ENCODE measurements at places on chromosomes 13 and 19.

DNA sequence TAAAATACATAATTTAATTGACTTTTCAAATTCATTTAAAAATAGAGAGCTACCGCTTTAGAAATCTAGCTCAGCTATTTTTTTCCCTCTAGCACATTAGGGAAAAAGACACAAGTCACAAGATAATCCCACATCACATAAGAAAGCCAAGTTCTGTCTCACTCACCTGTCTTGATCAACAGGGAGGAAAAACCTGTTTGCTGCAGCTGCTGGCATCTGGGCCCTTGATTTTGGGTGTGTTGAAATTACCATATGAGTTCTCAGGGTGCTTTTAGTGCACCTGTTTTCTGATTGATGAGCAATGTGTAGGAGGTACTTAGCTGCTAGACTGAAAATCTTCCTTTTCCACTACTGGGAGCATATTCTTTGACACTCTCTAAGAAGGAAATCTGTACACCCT is 53.8 kb downstream of the ZDHHC20 start:
- DNase-seq = no peak

- no peak for DNase-seq
Measured at GRCh38 chr19:19214159-19214490, 2.4 kb downstream of the NCAN start.

DNA sequence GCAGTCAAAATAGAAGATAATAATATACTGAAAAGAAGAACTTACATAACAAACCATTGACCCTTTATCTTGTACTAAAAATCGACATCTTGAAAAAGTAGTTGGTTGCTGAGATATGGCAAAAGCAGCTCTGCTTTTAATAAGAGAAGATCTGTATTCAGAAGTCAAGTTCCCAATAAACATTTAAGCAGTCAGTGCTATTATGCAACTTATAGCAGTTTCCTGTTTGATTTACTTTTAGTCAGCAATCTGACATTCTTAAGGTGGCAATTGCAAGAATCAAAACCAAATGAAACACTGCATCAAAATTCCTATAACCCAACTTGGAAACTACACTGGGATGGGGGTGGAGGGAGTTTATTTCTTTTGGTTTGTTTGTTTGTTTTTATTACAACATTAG is 165.5 kb downstream of the TBC1D4 start:
- DNase-seq = no peak

DNA sequence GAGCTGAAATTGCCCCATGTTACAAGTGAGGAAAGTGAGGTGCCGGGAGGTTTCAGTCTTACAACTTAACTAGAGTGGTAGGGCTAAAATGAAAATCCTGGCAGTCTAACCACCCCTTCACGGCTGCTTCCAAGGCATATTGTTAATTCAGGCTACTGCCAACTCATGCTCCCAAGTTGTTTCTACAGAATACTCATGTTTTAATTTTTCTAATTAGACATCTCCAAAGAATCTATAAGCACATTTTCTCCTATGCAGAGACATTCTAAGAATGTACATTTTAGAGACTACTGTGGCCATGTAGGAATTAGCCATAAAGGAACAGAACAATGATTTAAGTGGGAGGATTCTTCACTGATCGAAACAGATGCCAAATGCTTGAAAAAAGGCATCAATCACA is 7.0 kb upstream of the TSC22D1 start:
- no peak for DNase-seq

GRCh38 chr19:38830039-38830733 is 1.4 kb downstream of the ECH1 start:
- DNase-seq = no peak

- no peak for DNase-seq
Measured at GRCh38 chr19:45200568-45200967, 22.0 kb downstream of the BLOC1S3 start.

GRCh38 chr19:32866564-32867265 is 2.9 kb downstream of the SLC7A9 start:
- DNase-seq = no peak

- DNase-seq = no peak
Measured at GRCh38 chr19:4933528-4933927, 24.2 kb downstream of the UHRF1 start.

GRCh38 chr13:24688111-24688510 is 7.9 kb downstream of the ATP12A start:
- no peak for DNase-seq

- no peak for DNase-seq
Measured at GRCh38 chr13:52892925-52893324, 44.5 kb upstream of the PCDH8 start.

- no peak for DNase-seq
Measured at GRCh38 chr13:111864566-111864965, 202.4 kb upstream of the SOX1 start.

DNA sequence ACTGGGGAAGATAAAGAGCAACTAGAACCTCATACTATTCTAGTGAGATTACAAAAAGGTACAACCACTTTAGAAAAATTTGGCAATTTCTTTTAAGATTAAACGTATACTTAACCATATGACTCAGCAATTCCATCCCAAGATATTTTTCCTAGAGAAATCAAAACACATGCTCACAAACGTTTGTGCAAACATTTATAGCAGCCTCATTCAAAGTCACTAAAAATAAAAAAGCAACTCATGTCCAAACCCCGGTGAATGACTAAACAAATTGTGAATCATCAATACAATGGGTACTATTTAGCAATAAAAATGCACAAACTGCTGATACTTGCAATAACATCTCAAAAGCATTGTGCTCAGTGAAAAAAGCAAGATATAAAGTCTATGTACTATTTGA is 121.5 kb downstream of the FRY start:
- no peak for DNase-seq

DNA sequence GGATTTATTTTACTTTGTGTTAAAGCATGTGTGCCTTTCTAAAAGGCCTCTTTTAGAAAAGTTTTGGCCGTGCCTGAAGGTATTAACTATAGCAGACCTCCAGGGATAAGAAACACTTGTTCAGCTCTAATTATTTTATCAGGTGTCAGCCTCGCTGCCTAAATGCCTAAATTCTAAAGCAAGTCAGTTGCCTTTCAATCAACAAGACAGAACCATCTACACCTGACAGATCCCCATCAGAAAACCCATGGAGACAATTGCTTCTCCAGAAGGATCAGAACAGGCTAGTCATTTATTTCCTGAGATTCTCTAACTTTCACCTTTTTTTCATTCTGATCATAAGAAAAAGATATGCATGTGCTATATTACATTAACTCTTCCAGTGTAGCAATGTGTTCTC is 171.4 kb upstream of the GPC6 start:
- no peak for DNase-seq

GRCh38 chr19:4138445-4138844 is 14.5 kb upstream of the MAP2K2 start:
- no peak for DNase-seq

DNA sequence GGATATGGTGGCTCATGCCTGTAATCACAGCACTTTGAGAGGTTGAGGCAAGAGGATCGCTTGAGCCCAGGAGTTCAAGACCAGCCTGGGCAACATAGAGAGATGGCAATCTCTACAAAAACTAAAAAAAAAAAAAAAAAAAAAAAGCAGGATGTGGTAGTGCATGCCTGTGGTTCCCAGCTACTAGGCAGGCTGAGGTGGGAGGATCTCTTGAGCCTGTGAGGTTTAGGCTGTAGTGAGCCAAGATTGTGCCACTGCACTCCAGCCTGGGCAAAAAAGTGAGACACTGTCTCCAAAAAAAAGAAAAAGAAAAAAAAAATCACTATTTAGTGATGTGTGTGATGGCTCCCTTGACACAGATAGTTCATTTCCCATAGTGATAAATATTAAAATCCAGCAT is 365.0 kb upstream of the NBEA start:
- DNase-seq = no peak

DNA sequence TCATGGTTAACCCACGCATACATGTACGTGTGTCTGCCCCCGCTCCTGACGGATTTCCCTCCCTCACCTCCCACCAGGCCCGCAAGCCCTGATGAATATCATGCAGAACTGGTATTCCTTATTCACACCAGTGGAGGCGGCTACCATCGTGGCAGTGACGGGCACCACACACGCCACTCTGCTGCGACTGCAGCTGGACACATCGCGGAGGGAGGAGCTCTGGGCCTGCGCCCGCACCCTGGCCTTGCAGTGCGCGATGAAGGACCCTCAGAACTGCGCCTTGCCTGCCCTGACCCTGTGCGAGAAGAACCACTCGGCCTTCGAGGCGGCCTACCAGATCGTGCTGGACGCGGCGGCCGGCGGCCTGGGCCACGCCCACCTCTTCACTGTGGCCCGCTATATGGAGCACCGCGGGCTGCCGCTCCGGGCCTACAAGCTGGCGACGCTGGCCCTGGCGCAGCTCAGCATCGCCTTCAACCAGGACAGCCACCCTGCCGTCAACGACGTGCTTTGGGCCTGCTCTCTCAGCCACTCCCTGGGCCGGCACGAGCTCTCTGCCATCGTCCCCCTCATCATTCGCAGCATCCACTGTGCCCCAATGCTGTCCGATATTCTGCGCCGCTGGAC is 35.0 kb downstream of the ZSWIM4 start:
- DNase-seq = no peak

- DNase-seq = no peak
Measured at GRCh38 chr13:50080203-50080910, 65.1 kb downstream of the KCNRG start.

GRCh38 chr13:102556806-102557205 is 40.0 kb upstream of the TPP2 start:
- DNase-seq = no peak

DNA sequence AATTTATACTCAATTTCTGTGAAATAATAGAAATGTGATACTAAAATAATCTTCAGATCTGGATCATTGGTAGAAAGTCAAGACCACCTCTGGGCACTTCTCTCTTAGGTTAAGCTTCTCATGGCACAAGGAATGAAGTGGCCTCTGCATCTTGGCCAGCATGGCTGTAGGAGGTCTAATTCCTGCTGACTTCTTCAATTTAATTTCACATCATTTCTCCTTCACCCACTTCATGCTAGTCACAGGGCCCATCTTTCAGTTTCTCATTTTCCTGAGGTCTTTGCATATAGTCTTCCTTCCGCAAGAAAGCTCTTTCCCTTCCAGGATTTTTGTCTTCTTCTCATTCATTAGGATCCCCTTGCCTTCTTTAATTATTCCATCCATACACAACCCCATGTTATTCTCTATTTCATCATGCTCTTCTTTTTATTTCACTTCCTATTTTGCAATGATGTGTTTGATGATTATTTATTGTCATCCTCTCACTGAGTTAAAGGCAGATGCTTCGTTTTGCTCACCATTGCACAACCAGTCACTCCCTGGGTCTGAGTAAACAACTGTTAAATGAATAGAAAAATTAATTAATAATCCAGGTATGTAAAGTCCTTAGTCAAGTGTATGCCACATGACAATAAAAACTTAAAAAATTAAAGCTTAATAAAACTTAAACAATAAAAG is 397.4 kb downstream of the SPRY2 start:
- DNase-seq = no peak

DNA sequence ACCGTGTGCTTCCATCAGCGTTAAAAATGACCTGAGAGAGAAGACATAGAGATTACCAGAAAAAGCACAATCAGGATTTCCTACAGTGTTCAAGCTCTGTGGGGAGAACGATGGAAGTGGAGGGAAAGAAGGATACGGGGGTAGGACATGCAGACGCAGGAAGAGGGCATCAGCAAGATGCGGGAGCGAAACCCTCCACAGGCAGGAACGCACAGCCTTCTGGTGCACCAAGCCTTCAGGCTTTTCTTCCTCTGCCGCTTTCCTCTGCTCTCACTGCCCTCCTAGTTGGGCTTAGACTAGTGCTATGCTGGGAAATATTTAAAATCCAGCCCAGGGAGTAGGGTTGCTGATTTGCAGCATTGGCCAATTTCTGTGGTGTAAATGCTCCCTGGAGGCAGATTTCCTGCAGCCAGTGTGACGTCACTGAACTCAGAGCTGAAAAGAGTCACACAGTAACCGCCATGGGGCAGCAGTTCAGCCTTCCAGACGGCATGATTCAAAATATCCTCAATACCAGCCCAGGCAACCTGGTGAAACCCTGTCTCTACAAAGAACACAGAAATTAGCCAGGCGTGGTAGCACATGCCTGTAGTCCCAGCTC is 205.1 kb upstream of the SOX1 start:
- no peak for DNase-seq

DNA sequence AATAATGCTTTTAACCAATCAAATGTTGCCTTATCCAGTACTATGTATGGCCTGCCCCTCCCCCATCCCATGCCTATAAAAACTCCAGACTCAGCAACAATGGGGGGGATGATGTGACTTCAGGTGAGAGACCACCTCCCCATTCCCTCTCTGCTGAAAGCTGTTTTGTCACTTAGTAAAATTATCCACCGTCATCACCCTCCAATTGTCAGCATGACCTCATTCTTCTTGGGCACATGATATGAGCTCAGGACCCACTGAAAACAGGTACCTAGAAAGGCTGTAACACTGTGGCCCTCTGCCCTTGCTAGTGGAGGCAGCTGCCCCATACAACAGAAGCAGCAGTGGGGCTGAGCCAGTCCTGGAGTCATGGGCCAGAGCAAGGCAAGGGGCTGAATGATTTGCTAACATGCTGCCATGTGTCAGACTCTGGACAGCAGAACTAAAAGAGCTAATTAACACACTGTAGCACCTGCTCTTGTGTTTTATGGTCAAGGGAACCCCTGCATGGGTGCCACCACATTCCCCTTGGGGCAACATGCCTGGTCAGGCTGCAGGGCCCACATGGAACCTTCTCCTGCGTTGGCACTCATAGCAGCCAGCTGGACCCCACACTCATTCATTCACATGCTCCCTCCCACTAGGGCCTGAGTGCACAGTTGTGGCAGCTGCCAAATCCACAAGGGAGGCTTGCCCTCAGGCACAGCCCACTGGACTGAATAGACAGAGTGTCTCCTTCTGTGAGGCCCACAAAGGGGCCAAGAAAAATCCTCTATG is 722.2 kb upstream of the PCDH20 start:
- no peak for DNase-seq

GRCh38 chr13:43947897-43948458 is 68.3 kb downstream of the LACC1 start:
- DNase-seq = no peak

DNA sequence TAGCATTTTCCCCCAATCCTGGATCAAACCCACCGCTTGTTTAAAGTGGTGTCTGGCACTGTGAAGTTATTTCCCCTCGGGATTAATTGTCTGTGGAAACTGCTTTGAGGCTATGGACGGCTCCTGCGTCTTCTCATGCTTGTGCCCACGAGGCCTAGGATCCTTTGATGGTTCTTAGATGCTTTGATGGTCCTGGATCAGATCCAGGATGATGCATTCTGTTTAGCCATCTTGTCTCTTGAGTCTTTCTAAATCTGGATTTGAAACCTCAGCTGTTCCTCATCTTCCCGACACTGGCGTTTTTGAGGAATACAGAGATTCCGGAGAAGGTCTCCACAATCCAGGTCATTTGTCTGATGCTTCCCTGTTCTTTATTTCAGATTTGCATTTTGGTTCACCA is 36.1 kb upstream of the USP29 start:
- no peak for DNase-seq

- DNase-seq = no peak
Measured at GRCh38 chr19:16347706-16348105, 23.1 kb downstream of the KLF2 start.

- no peak for DNase-seq
Measured at GRCh38 chr13:74068471-74068870, 65.7 kb downstream of the KLF12 start.

GRCh38 chr13:23496255-23496654 is 62.8 kb upstream of the SACS start:
- no peak for DNase-seq

All from NCI-H2029 (cell line).